EH (cell line): ENCODE measurements at places on chromosomes 7 and 10.

DNA sequence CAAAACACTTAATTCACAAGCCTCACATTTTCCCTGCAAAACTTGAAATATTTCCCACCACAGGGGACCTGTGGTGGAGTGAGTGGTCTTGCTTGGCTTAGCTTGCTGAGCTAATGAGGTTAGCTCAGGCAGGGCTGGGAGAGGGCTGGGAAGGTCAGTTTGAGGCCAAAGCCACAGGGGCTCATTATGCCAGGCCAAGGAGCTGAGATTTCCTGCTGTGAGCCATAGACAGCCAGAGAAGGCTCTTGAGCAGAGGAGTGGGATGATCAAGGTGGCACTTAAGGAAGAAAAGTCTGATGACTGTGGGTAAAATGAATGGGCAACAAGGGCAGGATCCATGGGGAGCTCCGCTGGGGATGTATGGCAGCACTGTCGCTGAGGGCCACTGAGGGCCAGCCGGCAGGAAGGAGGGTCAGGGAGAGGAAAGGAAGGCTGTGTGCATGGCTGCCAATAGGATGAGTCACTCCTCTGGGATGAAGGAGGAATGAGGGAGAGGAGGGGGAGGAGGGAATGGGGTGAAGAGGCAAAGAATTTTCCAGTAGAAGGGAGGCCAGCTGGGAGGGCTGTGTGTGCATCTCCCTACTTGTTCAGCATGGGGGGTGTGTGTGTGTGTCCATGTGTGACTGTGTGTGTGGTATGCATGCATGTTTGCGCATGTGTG lies 18.7 kb upstream of the ZNF488 start:
- DNase-seq: peak; percentile 97

DNA sequence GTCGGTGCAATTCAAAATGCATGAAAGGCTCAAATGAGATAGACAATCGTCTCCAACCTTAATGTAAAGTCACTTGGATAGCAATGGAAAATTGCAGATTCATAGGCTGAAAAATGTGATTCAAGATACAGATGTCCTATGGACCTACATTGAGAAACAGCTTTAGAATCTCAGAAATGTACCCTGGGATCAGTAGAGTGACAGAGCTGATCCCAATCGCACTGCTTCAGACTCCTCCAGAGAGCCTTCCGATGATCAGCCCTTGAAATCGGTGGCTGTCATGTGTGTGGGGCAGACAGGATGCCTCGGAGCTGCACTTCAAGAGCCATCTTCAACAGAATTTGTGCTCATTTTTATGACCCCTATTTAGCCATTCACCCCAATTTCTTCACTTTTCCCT lies 240.1 kb upstream of the GRB10 start:
- no peak for DNase-seq

- no peak for DNase-seq
Observed at GRCh38 chr7:22110881-22111280, 165.2 kb upstream of the CDCA7L start.

- DNase-seq: no peak
Observed at GRCh38 chr7:8724080-8724718, 290.8 kb downstream of the NXPH1 start.

DNA sequence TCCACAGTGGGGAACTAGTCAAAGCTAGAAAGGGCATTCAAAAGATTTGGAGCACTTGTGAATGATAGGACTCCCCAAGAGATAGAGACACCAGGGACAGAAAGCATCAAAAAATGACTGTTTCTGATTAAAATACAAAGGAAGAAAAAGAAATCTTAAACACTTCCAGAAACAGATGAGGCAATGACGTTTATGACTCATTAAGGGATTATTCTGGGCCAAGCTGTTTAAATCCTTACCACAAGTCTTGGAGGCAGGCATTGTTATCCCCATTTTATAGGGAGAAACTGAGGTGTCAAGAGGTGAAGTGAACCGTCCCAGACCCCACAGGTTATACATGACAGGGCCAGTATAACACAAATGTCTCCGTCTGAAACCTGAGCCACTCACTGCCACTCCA lies 68.3 kb upstream of the AMPH start:
- peak; percentile 23 for DNase-seq

DNA sequence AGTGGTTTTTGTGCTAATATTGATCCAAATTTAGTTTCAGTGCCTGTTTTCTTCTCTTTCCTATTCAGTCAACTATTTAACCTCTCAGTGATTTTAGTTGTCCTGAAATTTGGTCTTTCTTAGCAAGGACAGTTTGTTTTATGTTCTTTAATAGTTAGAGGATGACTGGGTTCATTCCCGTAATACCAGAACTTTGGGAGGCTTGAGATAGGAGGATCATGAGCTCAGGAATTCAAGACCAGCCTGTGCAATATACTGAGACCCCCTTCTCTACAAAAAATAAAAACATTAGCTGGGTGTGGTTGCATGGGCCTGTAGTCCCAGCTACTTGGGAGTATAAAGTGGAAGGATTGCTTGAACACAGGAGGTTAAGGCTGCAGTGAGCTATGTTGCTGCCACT lies 148.3 kb downstream of the EXOC4 start:
- peak; percentile 55 for DNase-seq

GRCh38 chr10:89273680-89274079 lies 22.1 kb upstream of the LIPA start:
- no peak for DNase-seq

DNA sequence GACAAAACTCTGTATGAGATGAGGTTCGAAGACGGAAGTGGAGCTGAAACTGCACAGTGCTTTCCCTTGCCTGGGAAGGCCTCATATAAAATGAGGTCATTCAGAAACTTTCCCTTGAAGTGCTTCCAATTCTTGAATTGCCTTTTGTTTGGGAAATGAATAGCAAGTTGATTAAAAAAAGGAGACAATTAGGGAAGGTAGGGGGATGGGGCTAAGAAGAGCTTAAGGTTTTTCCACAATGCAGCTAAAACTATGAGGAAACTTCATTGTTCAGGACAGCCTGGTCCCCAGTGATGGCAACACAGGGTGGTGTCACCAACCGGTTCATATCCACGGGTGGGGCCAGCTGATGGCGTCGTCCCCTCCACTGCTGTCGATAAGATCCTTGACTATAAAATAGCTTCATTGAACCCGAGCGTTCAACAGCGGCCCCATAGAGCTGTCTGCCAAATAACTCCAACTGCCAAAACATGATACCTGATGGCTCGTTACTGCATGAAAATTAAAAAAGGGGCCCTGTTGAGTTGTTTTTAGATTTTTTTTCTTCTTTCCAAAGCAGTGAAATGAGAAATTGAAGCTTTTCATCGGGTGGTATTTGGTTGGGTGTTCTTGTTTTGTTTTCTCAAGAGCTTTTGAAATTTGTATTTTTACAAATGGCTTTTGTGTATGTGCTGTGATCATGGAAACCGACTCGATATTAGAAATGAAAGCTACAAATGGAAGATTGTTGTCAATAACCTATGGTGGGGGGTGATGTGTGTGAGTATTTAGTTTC lies 2.8 kb upstream of the CELF2 start:
- DNase-seq: no peak

GRCh38 chr10:43284341-43284910 lies 17.6 kb upstream of the RASGEF1A start:
- DNase-seq: peak; percentile 21

- DNase-seq: no peak
Observed at GRCh38 chr10:88980247-88980646, 10.4 kb upstream of the FAS start.

DNA sequence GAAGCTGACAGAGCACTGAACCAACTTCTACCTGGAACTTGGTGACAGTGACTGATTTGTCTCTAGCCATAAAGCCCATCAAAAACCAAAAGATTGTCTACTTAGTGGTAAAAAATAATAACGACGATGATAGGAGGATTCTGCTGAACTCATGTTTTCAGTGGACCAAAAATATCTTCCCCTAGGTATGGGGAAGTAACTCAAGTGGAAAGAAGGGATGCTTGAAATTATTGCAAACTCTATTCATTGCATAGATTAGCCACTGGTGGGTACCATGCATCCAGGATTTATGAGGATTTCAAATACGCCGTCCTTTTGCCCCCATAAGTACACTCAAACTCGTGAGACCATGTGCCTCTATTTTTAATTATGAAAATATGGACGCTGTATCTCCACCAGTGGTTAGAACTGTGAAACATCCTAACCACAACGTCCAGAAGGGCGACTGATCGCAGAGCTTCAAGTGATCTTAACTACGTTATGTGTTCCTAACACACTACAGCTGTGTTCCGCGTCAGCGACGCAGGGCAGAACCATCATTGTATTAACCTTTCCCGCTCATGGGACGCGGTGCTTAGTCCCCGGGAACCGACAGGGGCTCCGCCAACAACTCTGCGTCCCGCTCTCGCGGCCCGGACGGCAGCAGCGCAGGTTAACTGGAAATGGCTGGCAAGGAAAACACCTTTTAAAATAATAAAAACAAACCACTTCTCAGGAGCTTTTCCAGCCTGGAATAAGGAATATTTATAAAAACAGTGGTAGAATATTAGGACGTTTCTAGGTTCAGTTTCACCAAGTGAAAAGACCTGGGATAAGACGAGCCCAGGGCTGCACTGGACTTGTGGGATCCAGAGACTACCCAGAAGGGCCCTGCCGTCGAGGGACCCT lies 776 bp downstream of the PEX1 start:
- peak; percentile 58 for DNase-seq

- peak; percentile 21 for DNase-seq
Observed at GRCh38 chr7:77665161-77665560, 31.1 kb upstream of the RSBN1L start.

GRCh38 chr7:22979251-22979650 lies 34.7 kb downstream of the HYCC1 start:
- DNase-seq: no peak

- DNase-seq: no peak
Observed at GRCh38 chr7:149003560-149004305, 24.6 kb downstream of the PDIA4 start.

DNA sequence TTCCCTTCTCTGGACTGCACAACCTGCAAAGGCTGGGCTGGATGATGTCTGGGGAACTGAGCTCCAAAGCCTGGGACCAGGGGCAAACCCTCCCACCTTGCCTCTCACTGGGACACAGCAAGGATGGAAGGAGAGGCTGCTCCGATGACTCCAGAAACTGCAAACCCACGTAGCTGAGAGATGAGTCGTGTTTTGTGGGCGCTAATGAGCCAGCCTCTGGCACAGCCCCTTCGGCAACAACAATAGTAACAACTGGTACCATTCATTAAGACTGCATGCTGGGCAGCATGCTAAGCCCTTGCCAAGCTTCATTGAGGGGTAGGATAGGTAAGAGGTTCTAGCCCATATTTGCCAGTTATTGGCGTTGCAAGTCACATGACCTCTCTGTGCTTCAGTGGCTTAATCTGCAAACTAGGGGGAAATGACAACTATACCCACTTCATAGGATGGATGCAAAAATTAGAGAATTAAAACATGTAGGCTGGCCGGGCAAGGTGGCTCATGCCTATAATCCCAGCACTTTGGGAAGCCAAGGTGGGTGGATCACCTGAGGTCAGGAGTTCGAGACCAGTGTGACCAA lies 145.9 kb downstream of the SH3PXD2A start:
- peak; percentile 85 for DNase-seq

- peak; percentile 60 for DNase-seq
Observed at GRCh38 chr10:48289501-48290238, 15.2 kb upstream of the FRMPD2 start.

DNA sequence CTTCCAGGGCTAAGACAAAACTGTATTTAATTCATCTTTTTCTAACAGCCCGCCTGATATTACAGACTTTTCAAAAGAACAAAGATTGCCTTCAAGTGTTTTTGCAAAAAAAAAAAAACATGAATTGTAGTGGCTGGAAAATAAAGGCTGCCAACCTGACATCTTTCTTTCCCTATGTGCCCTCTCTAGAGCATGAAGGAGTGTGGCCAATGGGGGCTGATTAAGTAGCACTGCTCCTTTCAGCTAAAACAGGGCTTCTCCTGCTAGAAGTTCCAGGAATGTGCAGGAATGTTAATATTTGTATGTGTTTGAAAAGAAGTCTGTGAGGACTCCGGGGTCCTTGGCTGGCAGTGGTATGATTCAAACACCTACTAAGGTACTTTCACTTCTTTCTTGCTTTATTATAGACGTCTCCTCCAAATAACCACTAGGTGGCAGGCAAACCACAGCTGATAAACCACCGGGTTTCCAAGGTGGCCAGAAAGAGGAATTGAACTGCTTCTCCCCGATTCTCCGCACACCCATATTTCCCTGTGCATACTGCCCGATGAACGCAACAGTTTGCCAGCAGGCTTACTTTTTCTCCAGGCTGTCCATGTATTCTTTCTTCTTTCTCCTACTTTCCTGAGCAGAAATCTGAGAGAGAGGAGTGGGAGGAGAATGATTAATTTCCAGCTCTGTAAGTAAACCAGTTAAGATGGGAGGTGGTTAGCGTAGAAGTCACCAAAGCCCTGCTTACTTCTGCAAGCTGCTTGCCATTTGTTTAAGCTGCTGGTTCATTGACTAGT lies 56.8 kb upstream of the DGKI start:
- DNase-seq: peak; percentile 79

- no peak for DNase-seq
Observed at GRCh38 chr7:25117226-25118047, 7.6 kb downstream of the CYCS start.

DNA sequence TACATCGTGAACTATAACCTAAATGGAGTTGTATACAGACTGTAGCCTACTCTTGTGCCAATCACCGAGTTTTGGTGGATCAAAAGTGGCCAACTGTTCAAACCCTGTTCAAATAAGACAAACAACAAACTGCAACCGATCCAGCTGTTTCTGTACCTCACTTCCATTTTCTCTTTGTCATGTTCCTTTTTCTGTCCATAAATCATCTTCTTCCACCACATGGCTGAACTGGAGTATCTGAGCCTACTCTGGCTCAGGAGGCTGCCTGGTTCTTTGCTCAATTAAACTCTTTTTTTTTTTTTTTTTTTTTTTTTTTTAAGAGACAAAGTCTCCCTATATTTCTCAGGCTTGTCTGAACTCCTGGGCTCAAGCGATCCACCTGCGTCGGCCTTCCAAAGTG lies 59.0 kb upstream of the NPVF start:
- DNase-seq: no peak

DNA sequence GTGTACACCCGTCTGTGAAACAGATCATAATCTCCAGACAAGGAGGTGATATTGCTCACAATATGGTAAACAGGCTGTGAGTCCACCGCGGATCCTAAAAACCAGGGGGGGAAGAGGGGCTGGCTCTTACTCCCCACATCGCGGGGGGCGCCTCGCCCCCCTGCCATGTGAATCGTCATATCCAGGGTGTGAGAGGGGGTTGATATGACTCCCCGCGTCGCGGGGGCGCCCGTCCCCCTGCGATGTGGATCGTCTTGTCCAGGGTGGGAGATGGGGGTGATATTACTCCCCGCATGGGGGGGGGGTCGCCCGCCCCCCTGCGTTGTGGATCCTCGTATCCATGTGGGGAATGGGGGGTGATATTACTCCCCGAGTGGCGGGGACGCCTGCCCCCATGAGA lies 30.9 kb downstream of the OCM2 start:
- DNase-seq: no peak

DNA sequence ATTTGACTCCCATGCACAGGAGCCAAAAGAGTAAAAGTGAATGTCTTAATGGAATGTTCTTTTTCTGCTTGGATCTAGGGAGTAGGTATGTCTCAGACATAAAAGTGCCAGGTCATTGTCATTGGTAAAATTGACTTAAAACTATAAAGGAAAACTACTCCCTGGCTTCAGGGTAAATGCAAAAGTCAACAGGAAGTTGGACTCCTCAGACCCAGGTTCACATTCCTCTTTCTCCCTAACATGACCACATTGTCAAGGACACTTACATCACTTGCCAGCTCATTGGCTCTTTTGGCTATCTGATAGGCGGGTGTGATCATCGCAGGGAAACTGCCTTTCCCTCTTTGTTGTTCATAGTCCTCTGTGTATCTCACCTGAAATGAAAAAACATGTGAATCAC lies 13.7 kb downstream of the NRAP start:
- no peak for DNase-seq

- no peak for DNase-seq
Observed at GRCh38 chr10:122220736-122221135, 50.4 kb upstream of the BTBD16 start.
